ENCODE measurements at places on chromosomes 13 and 19. TPM values are rescaled to one million over a fixed set of nuclear protein-coding genes. Genes with fewer than 3 reads are reported as not detected.

The MEX3D gene
- 21.3 TPM for total RNA-seq

The MYPOP gene
- total RNA-seq = 0.53 TPM

The ZNF439 gene
- total RNA-seq = 1.4 TPM

The FZR1 gene
- 48.1 TPM for total RNA-seq

The SPATA13 gene
- total RNA-seq = 14.4 TPM

The MCF2L gene
- not detected for total RNA-seq

The ZNF526 gene
- total RNA-seq = 5.8 TPM

The BEST2 gene
- total RNA-seq = not detected

The CGB3 gene
- total RNA-seq = not detected

The APOC4 gene
- total RNA-seq = not detected

The ERICH6B gene
- total RNA-seq = not detected

The KLHL1 gene
- total RNA-seq = not detected

The TNFSF11 gene
- total RNA-seq = 1.2 TPM

The KIRREL2 gene
- total RNA-seq = not detected

The PSG11 gene
- total RNA-seq = 0.71 TPM

The MAMSTR gene
- 2.7 TPM for total RNA-seq

The SIGLEC10 gene
- total RNA-seq = not detected

The TUBB4A gene
- total RNA-seq = not detected

The LILRA1 gene
- total RNA-seq = not detected

The COX7A1 gene
- 5.5 TPM for total RNA-seq

The ZNF681 gene
- total RNA-seq = 0.29 TPM
